ENCODE measurements at places on chromosomes 5 and 9.

DNA sequence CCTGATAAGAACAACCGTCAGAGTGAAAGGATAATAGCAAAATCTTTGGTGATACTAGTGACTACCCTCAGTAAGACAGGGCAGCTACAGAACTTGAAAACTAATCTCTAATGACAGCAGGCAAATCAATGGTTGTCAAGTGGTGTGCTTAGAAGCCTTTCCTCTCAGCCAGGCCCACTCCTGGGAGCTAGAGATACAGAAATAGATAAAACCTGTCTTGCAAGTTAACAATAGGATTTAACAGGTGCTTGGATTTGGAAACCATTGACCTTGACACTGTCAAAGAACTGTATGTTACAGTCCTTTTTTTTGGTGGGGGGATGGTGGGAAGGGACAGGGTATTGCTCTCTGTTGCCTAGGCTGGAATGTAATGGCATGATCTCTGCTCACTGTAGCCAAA is 118.6 kb downstream of the BASP1 start:
- no peak for DNase-seq

DNA sequence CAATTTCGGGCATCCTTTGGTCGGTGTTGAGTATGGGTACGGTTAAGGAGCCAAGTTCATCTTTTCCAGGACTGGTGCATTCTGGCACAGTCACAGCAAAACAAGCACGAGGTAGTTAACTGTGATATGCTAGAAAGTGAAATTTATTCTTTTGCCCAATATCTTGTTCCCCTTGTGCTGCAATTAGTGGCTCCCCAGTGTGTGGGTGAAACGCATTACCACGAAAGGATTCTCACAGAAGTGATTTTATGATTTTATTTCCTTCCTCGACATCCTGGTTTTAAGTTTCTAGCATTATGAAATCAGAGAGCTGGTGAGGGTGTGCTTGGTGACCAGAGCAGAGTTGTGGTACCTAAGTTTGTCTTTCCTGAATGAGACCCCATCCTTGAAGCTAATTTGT is 1.5 kb downstream of the FRMPD1 start:
- DNase-seq: no peak

DNA sequence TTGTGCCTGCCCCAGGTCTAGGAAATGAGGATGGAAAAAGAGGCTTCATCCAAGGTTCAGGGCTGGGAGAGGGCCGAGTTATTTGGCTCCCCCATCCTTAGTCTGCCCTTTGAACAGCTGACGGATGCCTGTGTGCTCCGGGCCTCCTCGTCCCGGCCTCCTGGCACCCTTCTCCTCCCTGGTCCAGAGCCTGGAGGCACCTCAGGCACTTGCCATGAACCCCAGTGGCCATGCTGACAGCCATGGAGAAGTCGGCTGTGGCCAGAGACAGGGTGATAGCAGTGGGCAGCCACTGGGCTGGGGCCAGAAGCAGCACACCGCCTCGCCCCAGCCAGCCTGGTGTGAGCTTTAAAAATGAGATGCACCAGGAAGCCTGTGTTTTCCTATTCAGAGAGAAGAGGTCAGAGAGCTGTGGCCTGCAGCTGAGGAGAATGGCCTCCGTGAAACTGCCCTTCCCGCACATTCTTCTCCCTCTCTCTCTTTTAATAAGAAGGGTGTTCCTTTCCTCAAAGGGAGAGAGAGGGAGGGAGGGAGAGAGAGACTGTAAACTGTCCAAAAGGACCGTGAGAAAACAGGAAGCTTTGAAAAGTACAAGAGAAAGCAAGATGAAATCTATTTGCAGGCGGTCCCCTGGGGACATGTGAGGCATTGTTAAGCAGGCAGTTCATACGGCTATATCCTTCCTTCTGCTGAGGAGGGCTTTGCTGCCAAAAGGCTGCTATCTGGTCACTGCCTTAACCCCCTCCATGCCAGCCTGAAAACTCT is 55.3 kb downstream of the ZNF366 start:
- DNase-seq: peak; percentile 52

DNA sequence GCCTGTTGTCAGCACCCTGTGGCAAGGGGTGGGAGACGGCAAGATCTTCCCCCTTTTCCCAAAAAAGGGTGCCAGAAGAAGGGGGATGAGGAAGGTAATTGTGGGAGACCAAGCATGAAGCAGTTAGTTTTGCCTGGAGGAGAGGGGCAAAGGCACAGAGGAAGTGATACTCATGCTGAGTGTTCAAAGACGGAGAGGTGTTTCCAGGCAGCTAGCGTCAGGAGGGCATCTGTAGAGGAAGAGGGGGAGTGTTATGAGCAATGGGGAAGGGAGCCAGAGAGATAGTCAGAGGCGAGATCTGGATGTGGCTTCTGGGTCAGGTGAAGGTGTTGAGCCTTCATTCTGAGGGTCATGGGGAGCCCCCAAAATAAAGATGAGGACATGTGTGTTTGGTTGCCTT is 26.9 kb upstream of the ADAM19 start:
- DNase-seq: no peak

- no peak for DNase-seq
Observed at GRCh38 chr5:89480406-89481007, 597.5 kb upstream of the MEF2C start.

GRCh38 chr9:123338710-123339665 is 17.0 kb upstream of the CRB2 start:
- DNase-seq: peak; percentile 54

DNA sequence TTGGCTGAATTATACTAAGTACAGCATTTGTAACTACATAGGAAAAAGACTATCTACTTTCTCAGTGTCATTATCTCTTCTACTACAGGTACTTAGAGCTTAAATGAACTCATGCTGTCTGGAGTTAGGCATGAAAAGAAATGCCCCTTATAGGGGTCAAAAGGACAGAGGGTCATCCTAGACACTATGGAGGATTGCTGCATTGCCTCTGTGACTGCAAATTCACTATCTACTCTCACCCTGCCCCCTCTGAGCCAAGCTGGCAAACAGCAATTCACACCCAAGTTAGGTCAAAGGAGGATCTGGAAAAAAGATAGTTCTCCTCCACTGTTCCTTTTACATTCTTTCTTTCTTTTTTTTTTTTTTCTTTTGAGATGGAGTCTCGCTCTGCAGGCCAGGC is 36.7 kb downstream of the ANKRD31 start:
- no peak for DNase-seq

GRCh38 chr5:110623874-110624273 is 102.6 kb downstream of the TMEM232 start:
- no peak for DNase-seq

GRCh38 chr5:97098922-97099321 is 43.5 kb downstream of the LIX1 start:
- no peak for DNase-seq

DNA sequence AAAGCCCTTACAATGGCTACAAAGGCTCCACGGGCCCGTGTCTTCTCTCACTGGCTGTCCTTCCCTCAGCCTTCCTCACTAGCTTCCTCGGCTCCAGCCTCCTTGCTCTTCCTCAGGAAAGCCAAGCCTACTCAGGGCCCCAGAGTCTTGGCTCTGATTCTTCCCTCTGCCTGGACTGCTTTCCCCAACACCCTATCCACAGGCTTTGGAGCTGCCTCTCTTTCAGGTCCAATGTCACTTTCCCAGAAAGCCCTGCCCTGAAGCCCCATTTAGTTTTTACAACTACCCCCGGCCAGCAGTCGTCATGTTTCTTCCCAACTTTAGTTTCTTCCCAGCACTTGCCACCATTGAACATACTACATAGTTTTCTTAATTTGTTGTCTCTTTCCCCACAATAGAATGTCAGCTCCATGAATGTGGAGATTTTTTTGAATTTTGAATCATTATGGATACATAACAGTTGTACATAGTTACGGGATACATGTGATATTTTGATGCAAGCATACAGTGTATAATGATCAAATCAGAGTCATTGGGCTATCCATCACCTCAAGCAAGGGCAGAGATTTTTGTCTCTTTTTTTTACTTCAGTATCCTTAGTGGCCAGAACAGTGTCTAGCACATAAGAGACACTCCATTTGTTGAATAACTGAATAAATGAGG is 17.5 kb upstream of the TOMM5 start:
- DNase-seq: no peak

DNA sequence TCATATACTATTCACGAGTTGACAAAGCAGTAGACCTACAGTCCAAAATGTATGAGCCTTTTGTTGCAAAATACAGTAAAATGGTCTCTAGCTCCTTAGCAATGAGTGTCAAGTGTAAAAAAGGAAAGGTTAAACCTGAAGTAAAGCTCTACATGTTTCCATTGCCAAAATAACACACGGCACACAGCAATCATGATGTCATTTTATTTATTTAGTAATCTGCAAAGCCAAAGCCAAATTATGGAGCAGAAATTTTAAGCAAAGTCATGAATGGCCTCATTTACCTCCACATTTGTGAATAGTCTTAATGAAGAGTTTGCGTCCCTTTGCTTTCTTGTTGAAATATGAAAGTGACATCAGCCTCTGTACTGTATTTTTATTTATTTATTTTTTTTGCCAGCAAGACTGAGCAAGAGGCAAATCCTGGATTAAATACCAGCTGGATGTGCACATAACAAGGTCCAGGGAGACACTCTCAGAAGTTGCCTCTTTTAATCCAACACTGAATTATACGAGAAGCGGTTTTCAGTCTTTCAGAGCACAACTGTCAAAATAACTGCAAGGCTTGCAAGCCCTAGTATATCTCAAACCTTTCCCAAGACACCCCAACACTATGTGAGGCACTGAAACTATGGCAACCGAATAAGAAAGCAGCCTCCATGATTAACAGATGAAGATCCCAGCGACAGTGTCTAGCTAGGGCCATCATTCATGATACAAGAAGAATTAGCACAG is 9.7 kb downstream of the SEMA6A start:
- DNase-seq: no peak

GRCh38 chr9:30116673-30117217 is 2267.7 kb upstream of the ACO1 start:
- no peak for DNase-seq

DNA sequence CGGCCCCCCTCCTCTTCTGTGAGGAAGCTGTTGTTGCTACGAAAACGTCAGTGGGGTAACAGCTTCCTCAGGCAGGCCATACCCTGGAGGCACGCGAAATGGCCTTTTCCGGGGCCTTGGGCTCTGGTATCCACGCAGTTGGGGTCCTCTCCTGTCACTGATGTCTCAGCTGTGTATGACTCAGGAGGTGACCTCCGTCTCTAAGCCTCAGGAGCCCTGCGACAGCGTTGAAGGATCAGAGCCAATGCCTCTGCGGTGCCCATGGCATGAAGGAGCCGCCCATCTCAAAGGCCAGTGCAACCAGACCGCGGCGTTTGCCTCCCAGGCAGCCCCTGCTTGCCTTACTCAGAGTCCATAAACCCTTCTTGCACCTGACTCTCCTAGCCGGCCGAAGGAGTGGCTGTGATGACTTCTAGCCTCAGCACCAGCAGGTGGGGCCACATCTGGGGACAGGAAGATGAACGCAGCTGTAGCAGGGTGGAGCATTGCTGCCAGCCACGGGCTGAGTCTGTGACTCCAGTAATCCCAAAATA is 1.0 kb upstream of the MXD3 start:
- DNase-seq: peak; percentile 63

- DNase-seq: no peak
Observed at GRCh38 chr9:79682076-79682736, 110.4 kb downstream of the TLE4 start.

- no peak for DNase-seq
Observed at GRCh38 chr5:102545175-102545574, 46.4 kb upstream of the SLCO6A1 start.

- peak; percentile 26 for DNase-seq
Observed at GRCh38 chr5:16736158-16736995, 119.6 kb upstream of the RETREG1 start.

- no peak for DNase-seq
Observed at GRCh38 chr5:170011751-170012150, 31.5 kb upstream of the INSYN2B start.

GRCh38 chr9:122080986-122081385 is 12.1 kb downstream of the TTLL11 start:
- DNase-seq: no peak

DNA sequence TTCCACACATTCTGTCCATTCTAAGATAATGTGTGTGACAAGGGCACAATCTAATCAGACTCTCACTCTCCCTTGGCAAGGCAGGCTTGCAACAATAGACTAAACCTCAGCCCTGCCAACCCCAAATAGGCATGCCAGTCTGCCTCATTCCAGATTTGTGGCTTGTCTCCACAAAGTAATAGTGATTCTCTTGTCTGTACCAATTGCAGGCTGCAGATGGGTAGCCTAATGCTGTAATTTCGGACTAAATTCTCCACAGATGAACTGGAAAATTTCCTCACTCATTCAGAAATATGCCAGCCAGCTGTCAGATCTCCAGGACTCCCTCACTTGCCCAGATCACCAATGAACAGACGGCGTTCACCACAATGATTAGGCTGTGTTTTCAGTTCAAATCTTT is 413.6 kb downstream of the ELAVL2 start:
- DNase-seq: no peak

- DNase-seq: no peak
Observed at GRCh38 chr5:33415811-33416354, 24.9 kb upstream of the TARS1 start.

GRCh38 chr9:94837404-94837803 is 110.9 kb downstream of the AOPEP start:
- no peak for DNase-seq

DNA sequence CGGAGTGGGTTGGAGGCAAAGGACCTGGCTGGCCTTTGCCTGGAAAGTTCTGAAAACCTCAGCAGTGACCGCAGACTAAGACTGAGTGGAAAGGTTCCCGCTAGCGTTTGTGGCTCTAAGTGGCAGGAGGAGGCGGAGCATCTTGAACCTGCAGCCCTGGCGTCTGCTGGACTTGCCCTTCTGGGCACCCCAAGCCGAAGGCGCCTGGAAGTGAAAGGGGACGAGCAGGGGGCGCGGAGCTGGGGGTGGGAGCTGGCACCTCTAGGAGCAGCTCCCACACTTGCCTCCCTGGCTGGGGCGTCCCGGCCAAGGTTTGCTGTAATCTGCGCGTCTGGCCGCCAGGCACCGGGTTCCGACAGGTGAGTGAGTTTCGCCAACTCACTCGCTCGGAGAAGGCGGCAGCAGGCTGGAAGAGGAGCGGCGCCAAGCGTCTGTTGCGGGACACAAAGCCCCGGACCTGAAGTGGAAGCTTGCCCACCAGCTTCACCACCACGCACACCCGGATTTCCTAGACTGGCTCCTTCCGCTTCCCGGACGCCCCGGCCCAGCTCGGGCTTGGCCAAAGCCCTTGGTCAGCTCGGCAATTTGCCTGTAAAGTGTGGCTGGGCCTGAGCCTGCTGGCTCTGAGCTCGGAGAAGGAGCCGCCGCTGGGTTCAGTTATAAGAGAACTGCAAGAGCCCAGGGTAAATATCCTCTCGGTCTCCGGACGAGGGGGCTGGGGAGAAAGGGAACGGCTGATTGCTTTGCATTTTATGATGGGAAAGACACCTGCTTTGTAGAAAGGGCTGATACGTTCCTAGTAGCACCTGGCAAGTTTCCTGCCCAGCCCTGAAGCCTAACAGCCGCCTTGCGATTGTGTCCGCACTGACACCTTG is at the start of gene GNA14:
Gene GNA14, minus strand, starts transcription at position 89 of the 875 bp plus-strand sequence. CDS start 529 bp downstream, outside the sequence.
- peak; percentile 27 for DNase-seq

GRCh38 chr5:83255268-83255667 is 177.9 kb downstream of the XRCC4 start:
- no peak for DNase-seq

- DNase-seq: no peak
Observed at GRCh38 chr5:119333421-119333851, 22.4 kb upstream of the TNFAIP8 start.
